ENCODE measurements at places on chromosomes 7 and 10. TPM values are rescaled to one million over a fixed set of nuclear protein-coding genes. Genes with fewer than 3 reads are reported as not detected.
A peak's percentile ranks its signal among the peaks of the same experiment; 100 is the strongest.

The ZNF365 gene
- total RNA-seq: 0.19 TPM

The FAM25A gene
- total RNA-seq: not detected

The SH2D4B gene
- total RNA-seq: not detected

The ADCYAP1R1 gene
- total RNA-seq: 0.94 TPM

The KAZALD1 gene
- 5.9 TPM for total RNA-seq

The IGFBP3 gene
- total RNA-seq: 70.6 TPM

The PNLIPRP1 gene
- 0.39 TPM for total RNA-seq

GRCh38 chr7:81956520-81956919, 186.7 kb upstream of the HGF start:
- no peaks in the 10 kb centered on the region for H3K27me3 ChIP-seq
- no peaks in the 10 kb centered on the region for H3K36me3 ChIP-seq
- peaks cover 33% of the 10 kb centered on the region for H3K4me1 ChIP-seq
- H3K27ac ChIP-seq: no peak overlapping the region

DNA sequence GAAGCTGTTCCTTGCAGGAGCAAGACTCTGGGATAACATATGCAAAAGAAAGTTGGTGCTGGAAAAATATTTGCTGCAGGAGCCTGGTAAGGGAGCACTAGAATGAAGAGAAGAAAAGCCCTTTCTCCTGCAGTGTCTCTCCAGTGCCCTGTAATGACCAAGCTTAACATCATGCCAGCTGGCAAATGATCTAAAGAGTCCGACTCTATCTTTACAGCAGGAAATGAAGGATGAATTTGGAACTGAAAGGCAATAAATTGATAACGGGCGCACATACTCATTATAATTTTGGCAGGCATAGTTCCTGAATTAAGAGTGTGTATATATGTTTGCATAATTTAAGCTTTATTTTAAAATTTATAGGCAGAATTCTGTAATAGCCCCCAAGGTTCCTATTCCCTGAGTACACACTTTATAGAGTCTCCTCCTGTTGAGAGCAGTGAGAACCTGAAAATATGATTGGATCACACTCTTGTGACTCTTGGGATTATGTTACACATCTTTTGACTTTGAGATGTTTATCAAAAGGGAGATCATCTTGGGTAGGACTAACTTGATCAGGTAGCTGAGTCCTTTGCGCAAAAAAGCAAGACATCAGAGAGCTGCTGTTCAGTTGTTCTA, 299.0 kb upstream of the MBL2 start:
- no peaks in the 10 kb centered on the region for H3K27me3 ChIP-seq
- H3K4me3 ChIP-seq: no peak overlapping the region
- no peaks in the 10 kb centered on the region for H3K4me1 ChIP-seq
- no peaks in the 10 kb centered on the region for H3K36me3 ChIP-seq

GRCh38 chr10:128877141-128877540, 589.9 kb upstream of the MGMT start:
- no peaks in the 10 kb centered on the region for H3K4me1 ChIP-seq
- H3K27ac ChIP-seq: no peak overlapping the region
- H3K36me3 ChIP-seq: no peaks in the 10 kb centered on the region
- H3K27me3 ChIP-seq: peaks cover 3% of the 10 kb centered on the region
- H3K4me3 ChIP-seq: no peak overlapping the region
- DNase-seq: no peak

GRCh38 chr7:127413962-127414361, 21.5 kb upstream of the ZNF800 start:
- no peak overlapping the region for H3K4me3 ChIP-seq
- H3K36me3 ChIP-seq: no peaks in the 10 kb centered on the region
- DNase-seq: no peak
- H3K27me3 ChIP-seq: no peaks in the 10 kb centered on the region
- H3K4me1 ChIP-seq: no peaks in the 10 kb centered on the region

DNA sequence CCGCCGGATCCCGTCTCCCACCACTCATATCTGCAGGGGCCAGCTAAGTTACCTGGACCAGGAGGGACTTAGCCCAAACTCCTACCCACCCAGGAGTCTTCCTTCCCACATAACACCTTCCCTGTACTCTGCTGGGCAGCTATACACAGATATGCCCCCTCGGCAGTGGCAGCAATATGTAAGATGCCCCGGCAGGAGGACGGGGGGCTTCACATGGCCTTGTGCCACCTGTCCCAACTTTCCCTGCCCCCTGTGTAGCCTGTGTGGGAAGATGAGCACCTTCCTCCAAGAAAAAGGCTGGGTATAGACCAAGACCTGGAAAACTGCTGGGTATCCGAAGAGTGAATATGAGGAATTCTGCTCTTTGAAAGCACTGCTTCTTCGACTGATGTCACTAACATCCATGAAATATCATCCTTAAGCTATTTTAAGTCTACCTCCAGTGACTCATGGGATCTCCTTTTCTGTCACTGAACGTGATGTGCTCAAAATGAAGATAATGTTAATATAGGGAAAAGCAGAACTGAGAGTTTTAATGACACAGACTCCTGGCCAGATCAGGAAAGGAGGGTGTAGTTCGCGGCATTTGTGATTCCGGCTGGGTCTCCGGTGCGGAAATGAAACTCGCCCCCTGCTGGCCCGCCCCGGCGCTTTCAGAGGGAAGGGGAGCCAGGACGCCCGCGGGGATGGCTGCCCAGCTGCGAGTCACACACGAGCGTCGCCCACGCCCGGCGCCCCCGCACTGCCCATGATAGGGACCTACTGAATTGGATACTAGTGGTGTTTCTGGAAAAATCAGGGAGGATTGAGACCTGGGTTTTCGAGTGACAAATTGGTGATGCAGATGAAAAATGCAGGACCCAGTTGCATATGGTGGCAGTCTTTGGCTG, 256.9 kb upstream of the NFE2L3 start:
- no peaks in the 10 kb centered on the region for H3K4me1 ChIP-seq
- no peaks in the 10 kb centered on the region for H3K36me3 ChIP-seq
- DNase-seq: peak; percentile 70
- H3K4me3 ChIP-seq: no peak overlapping the region
